DMS79 (cell line): ENCODE measurements at places on chromosomes 4 and X.

GRCh38 chr4:158624889-158625478 lies 46.7 kb downstream of the C4orf46 start:
- no peak for DNase-seq

GRCh38 chrX:71990518-71990917 lies 79.9 kb downstream of the NHSL2 start:
- no peak for DNase-seq

GRCh38 chr4:108337923-108338322 lies 169.2 kb upstream of the LEF1 start:
- DNase-seq, result no peak

- DNase-seq, result no peak
These were observed 27.6 kb upstream of the MSX1 start for GRCh38 chr4:4831825-4832224.

GRCh38 chr4:16530688-16531635 lies 304.7 kb upstream of the TAPT1 start:
- DNase-seq, result no peak

GRCh38 chrX:29530501-29530900 lies 684.9 kb upstream of the MAGEB2 start:
- no peak for DNase-seq

DNA sequence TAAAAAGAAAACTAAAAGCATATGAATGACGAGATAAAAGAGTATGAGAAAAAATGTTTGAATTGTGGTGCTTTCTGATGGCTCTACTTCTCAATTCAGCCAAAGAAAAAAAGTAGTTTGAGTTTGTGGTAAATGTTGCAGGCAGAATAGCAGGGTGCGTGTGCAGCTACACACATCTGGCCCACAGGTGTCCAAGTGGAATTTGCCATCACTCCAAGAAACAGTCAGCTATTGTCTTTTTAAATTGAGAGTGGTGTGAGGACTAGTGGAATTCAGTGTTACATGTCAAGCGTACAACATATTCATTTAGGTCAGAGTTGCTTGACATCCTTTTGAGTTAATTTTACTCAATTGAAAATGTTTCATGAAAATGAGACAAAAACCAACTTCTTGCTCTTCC lies 424.8 kb upstream of the MAD2L1 start:
- no peak for DNase-seq

DNA sequence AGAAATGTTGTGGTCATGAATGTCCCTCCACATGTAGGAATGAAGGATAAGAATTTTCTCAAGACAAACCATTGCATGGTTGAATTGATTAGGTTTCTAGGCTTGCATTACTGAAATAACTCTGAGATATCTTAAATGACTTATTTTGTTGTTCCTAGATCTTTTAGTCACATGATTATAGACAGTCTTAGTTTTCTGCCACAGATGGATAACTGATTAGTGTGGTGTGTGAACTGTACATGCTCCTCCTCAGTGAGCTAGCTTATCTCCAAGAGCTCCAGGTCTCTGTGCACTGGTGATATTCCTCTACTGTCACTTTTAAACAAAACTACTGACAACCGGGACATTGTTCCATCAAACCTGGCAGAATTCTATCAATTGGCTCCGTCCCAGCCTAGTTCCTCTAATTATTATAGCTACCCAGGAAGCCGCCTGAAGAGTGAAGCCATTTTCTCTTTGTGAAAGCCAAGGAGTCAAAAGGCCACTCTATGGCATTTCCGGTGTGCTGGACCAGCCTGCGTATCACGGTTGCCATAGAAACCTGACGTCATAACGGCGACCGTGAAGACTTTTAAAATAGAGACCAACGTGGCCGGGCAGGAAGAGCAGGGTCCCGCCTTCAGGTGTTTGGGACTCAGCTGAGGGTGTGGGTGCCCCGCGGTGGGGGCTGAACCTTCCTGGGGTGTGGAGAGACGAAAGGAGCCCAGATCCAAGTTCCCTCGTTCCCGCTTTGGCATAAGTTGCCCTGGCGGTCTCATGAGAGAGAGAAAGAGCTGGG lies 28.1 kb downstream of the BEX3 start:
- peak; percentile 89 for DNase-seq

- no peak for DNase-seq
These were observed 319.1 kb downstream of the GPAT3 start for GRCh38 chr4:83855044-83855443.

GRCh38 chr4:83285055-83285407 lies 433 bp upstream of the COQ2 start:
- DNase-seq, result peak; percentile 3

GRCh38 chrX:133992882-133993281 lies 7.5 kb upstream of the GPC3 start:
- no peak for DNase-seq

DNA sequence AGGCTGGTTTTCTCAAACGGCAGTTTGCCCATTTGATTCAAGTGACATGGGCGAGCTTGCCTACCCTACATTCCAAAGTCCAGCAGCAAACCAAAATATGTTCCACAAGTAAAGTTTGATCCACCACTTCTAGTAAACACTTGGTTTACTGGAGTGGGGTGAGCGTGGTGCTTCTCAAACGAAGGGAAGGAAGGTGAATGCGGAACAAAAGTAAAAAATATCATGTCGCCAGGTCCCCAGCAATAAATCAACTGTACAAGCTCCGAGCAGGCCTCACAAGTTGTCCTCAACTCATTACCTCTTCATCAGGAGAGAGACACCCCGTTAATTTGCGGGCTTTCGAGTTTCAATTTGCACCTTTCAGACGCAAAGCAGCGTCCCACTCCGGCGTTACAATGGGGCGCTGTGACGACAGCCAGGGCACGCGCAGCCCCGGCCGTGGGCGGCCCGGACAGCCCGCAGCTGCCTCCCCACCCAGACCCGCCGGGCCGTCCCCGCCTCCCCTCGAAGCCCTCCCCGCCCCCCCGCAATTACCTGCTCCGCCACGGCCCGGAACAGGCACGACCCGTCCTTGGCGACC lies 1.0 kb downstream of the OTUD4 start:
- no peak for DNase-seq
